Esophagus squamous epithelium (tissue), 5 donors: ENCODE measurements at places on chromosomes 1 and 21. TPM values are rescaled to one million over a fixed set of nuclear protein-coding genes. Genes with fewer than 3 reads are reported as not detected.
A peak's percentile ranks its signal among the peaks of the same experiment; 100 is the strongest.

GRCh38 chr21:31293986-31294385 is 50.1 kb downstream of the TIAM1 start:
- no peak overlapping the region for H3K4me3 ChIP-seq
- H3K27ac ChIP-seq: no peak overlapping the region
- H3K27me3 ChIP-seq: no peaks in the 10 kb centered on the region
- no peaks in the 10 kb centered on the region for H3K36me3 ChIP-seq
- no peak for DNase-seq

DNA sequence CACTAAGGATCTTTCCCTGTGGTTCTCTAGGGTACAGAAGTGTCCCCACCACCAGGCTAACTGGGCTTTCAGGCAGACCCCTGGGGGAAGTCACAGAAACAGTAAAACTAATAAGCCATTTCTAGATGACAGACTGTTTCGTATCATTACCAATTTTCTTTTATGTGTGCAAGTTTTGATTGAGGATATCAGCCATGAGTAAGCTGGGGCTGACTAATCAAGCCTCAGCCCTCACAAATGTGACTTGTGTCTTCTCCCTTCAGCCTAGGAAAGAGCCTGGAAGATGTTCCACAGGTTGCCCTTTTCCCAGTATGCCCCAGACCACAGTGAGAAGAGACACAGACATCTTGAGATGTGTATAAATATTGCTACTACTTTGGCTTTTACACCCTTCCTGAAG is 10.5 kb downstream of the PTGFRN start:
- no peaks in the 10 kb centered on the region for H3K27me3 ChIP-seq
- DNase-seq: no peak
- H3K4me3 ChIP-seq: no peak overlapping the region
- H3K4me1 ChIP-seq: peaks cover 69% of the 10 kb centered on the region

GRCh38 chr1:89519779-89520358 is 4.8 kb upstream of the LRRC8B start:
- H3K4me1 ChIP-seq: peaks cover 16% of the 10 kb centered on the region
- no peak overlapping the region for H3K4me3 ChIP-seq
- H3K27ac ChIP-seq: no peak overlapping the region
- DNase-seq: no peak
- no peaks in the 10 kb centered on the region for H3K36me3 ChIP-seq
- no peaks in the 10 kb centered on the region for H3K27me3 ChIP-seq

- no peaks in the 10 kb centered on the region for H3K27me3 ChIP-seq
- no peak overlapping the region for H3K4me3 ChIP-seq
- no peaks in the 10 kb centered on the region for H3K4me1 ChIP-seq
- peaks cover 13% of the 10 kb centered on the region for H3K36me3 ChIP-seq
- no peak overlapping the region for H3K27ac ChIP-seq
Measured at GRCh38 chr1:161763522-161764098, 2.5 kb upstream of the ATF6 start.

GRCh38 chr1:197140121-197140520 is 6.3 kb downstream of the ASPM start:
- no peaks in the 10 kb centered on the region for H3K27me3 ChIP-seq
- no peak overlapping the region for H3K27ac ChIP-seq
- H3K4me3 ChIP-seq: no peak overlapping the region
- DNase-seq: no peak
- H3K36me3 ChIP-seq: no peaks in the 10 kb centered on the region

DNA sequence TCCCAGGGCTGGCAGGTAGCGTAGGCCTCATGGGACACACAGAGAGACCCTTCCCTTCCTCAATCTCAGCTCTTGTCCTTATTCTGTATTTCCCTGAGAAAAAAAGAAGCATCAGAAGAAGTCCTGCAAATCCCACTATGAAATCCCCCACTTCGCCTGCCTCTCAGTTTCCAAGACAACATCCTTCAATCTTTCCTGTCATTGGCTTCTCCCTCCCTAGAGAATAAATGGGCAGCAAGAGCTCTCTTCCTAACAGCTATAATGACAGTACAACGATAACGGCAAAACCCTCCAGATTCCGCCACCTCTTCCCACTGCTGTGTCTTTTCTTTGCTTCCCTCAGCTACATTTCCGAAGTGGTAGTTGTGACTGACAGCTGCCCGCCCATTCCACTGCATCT is 41.6 kb upstream of the NTPCR start:
- no peak for DNase-seq
- no peaks in the 10 kb centered on the region for H3K27me3 ChIP-seq

GRCh38 chr1:168340781-168341482 is 60.3 kb downstream of the TBX19 start:
- no peak overlapping the region for H3K27ac ChIP-seq
- no peaks in the 10 kb centered on the region for H3K27me3 ChIP-seq
- H3K4me3 ChIP-seq: no peak overlapping the region
- DNase-seq: no peak
- H3K4me1 ChIP-seq: peaks cover 7% of the 10 kb centered on the region

DNA sequence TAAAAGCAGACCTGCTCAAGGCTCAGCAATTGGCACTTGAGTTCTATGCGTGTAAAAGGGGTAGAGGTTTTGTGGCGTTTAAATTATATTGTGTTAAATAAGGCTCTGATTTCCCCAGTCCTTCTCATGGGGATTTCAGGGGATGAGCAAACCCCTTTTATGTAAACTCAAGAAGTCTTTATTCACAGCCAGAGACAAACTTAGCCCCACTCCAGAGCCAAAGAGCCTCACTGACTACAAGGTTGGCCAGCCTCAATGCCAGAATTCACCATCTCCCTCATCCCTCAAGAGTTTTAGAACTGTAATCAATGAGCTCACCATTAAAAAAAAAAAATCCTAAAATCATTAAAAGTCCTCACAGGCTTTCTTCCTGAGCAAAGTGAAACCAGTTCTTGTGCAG is 107.8 kb downstream of the SLC30A10 start:
- no peaks in the 10 kb centered on the region for H3K36me3 ChIP-seq
- H3K27me3 ChIP-seq: no peaks in the 10 kb centered on the region
- H3K4me3 ChIP-seq: no peak overlapping the region

DNA sequence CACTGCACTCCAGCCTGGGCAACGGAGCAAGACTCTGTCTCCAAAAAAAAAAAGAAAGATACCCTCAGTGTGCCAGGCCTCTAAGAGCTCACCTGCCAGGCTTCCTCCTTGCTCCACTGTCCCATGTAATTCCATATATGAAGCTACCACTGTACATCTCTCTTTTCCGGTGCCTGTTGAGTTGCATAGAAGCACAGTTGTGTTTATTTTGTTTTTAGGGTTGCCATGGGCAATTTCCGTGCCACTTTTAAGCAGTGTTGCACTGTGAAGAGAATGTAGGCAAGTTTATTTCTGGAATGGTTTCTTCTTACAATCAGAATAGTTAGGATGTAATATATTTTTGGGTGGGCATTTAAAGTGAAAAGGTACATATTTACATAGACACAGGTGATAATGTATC is 23.3 kb downstream of the MR1 start:
- no peak overlapping the region for H3K27ac ChIP-seq
- DNase-seq: no peak
- peaks cover 9% of the 10 kb centered on the region for H3K4me1 ChIP-seq
- no peaks in the 10 kb centered on the region for H3K36me3 ChIP-seq
- no peaks in the 10 kb centered on the region for H3K27me3 ChIP-seq

DNA sequence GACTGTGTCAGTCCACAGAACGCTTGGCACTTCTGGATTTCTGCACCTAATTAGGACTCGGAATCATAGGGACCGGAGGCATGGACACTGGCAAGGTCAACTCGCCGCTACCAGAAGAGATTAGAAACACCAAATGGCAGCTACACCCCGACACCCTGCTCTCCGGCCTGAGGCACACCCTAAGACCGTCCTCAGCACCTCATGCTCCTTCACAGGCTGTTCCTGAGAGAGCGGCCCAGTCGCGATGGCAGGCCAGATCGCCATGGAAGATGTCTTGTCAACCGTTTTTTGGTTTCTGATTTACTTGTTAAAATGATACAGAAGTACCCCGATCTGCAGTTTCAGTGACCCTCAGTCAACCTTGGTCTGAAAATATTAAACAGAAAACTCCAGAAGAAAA is 46.8 kb downstream of the NPHP4 start:
- DNase-seq: no peak
- no peak overlapping the region for H3K27ac ChIP-seq
- no peak overlapping the region for H3K4me3 ChIP-seq
- no peaks in the 10 kb centered on the region for H3K36me3 ChIP-seq
- no peaks in the 10 kb centered on the region for H3K27me3 ChIP-seq
- no peaks in the 10 kb centered on the region for H3K4me1 ChIP-seq

- no peak overlapping the region for H3K27ac ChIP-seq
- no peaks in the 10 kb centered on the region for H3K36me3 ChIP-seq
- no peak overlapping the region for H3K4me3 ChIP-seq
- peaks cover 49% of the 10 kb centered on the region for H3K4me1 ChIP-seq
Measured at GRCh38 chr1:115071012-115071664, 18.2 kb downstream of the TSPAN2 start.

- H3K36me3 ChIP-seq: no peaks in the 10 kb centered on the region
- no peak for DNase-seq
- H3K27me3 ChIP-seq: no peaks in the 10 kb centered on the region
- H3K4me1 ChIP-seq: no peaks in the 10 kb centered on the region
- no peak overlapping the region for H3K27ac ChIP-seq
Measured at GRCh38 chr1:219751870-219752507, 139.1 kb upstream of the ZC3H11B start.

- H3K4me3 ChIP-seq: no peak overlapping the region
- H3K4me1 ChIP-seq: no peaks in the 10 kb centered on the region
- no peaks in the 10 kb centered on the region for H3K36me3 ChIP-seq
- no peak overlapping the region for H3K27ac ChIP-seq
- DNase-seq: no peak
Measured at GRCh38 chr1:115351143-115351542, 13.1 kb upstream of the NGF start.

DNA sequence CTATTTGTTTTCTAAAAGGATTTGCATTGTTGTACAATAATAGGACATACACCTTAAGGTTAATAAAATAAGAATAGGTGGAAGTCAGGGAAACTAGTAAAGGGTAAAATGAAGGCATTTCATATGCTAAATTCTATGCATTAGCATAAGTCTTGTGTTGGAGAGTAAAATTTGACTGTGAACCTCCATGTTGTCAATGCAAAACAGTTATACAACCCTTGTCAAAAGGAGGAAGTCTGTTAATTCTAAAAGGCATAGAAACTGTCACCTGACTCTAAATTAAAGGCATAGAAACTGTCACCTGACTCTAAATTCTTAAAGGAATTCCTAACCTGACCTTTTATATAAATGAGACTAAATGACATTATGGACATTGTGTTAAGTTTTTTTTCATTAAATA is 291.8 kb downstream of the OLFM3 start:
- H3K4me3 ChIP-seq: no peak overlapping the region
- no peak overlapping the region for H3K27ac ChIP-seq
- no peaks in the 10 kb centered on the region for H3K36me3 ChIP-seq
- no peaks in the 10 kb centered on the region for H3K27me3 ChIP-seq
- DNase-seq: no peak

DNA sequence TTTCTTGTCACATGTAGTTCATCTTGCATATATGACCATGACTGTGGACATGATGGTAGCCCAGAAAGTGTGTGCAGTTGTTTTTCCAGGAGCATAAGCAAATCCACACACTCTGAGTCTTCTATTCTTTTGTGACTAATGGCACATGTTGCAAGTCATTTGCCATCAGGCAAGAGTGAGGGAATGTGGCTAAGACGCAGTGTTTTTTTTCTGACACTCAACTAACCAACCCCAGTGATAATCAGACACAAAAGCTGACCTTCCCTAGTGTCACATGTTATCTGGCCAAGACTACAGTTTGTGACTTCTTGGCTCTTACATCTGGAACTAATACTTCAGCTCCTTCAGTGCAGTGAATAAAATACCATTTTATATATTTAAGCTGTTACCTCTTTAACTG is 108.8 kb downstream of the ITSN1 start:
- DNase-seq: no peak
- H3K27ac ChIP-seq: peak overlapping the region; percentile 3

DNA sequence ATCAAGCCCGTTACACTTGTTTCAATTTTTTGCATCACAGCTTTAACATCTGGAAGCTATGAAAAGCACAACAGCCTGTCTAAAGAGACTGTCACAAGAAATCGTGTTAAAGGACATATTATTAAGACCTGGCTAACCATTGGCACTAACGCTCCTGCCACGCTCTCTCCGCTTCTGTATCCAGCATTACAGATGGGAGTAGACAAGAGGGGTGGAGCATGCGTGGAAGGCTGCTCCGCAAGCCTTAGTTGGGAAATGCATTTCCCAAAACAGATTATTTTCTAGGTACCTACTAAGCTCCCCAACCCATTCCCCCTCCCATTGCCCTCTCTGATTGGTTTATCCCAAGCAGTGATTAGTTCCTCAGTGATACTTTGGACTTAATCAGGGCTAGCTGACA is 72.4 kb downstream of the NTNG1 start:
- DNase-seq: no peak
- H3K36me3 ChIP-seq: no peaks in the 10 kb centered on the region
- no peak overlapping the region for H3K27ac ChIP-seq

- no peaks in the 10 kb centered on the region for H3K36me3 ChIP-seq
- DNase-seq: no peak
- no peak overlapping the region for H3K4me3 ChIP-seq
- H3K27ac ChIP-seq: no peak overlapping the region
Measured at GRCh38 chr1:20376880-20377494, 86.3 kb downstream of the VWA5B1 start.

- H3K4me3 ChIP-seq: no peak overlapping the region
- no peaks in the 10 kb centered on the region for H3K27me3 ChIP-seq
- no peaks in the 10 kb centered on the region for H3K36me3 ChIP-seq
- H3K4me1 ChIP-seq: no peaks in the 10 kb centered on the region
- no peak overlapping the region for H3K27ac ChIP-seq
Measured at GRCh38 chr1:69551476-69552324, 16.0 kb upstream of the LRRC7 start.

- no peak for DNase-seq
- no peaks in the 10 kb centered on the region for H3K4me1 ChIP-seq
- H3K4me3 ChIP-seq: no peak overlapping the region
Measured at GRCh38 chr1:211099393-211099792, 34.6 kb downstream of the KCNH1 start.

- H3K27me3 ChIP-seq: no peaks in the 10 kb centered on the region
- no peak overlapping the region for H3K4me3 ChIP-seq
- no peaks in the 10 kb centered on the region for H3K36me3 ChIP-seq
- DNase-seq: no peak
- no peak overlapping the region for H3K27ac ChIP-seq
Measured at GRCh38 chr1:201673093-201673492, 134.2 kb downstream of the NAV1 start.

- H3K27me3 ChIP-seq: no peaks in the 10 kb centered on the region
- H3K4me1 ChIP-seq: peaks cover 30% of the 10 kb centered on the region
- H3K27ac ChIP-seq: peak overlapping the region; percentile 46
- H3K4me3 ChIP-seq: no peak overlapping the region
Measured at GRCh38 chr21:44966135-44967081, 26.6 kb downstream of the SLX9 start.

The TNFRSF18 gene
- 2.0 TPM for total RNA-seq

The SUSD4 gene
- total RNA-seq: 48.3 TPM

The LCE6A gene
- not detected for total RNA-seq

The NBPF10 gene
- 0.72 TPM for total RNA-seq

The S100A3 gene
- 16.5 TPM for total RNA-seq

The COL8A2 gene
- 7.4 TPM for total RNA-seq

The DCDC2B gene
- total RNA-seq: not detected
